Hepatic stellate cell (primary cell): ENCODE measurements at places on chromosomes 12 and 14.

DNA sequence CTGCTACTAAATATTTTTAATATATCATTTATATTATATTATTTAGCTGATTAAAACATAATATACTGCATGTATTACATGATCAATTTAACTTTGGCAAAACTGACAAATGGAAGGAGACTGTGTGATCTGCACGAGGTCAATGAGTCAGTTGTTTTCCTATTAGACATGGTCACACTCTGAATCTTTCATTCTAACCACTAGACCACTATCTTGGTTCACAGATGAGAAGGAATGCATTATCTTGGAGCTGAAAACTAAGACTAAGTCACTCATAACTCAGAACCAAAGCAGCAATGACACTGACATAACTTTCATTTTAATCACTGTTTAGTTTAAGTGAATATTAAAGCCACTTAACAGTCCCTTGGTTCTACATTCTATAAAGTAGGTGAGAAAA, 37.4 kb downstream of the GNPTAB start:
- DNase-seq = peak; percentile 37

- DNase-seq = no peak
Measured at GRCh38 chr14:77114609-77115008, 16.6 kb downstream of the CIPC start.

DNA sequence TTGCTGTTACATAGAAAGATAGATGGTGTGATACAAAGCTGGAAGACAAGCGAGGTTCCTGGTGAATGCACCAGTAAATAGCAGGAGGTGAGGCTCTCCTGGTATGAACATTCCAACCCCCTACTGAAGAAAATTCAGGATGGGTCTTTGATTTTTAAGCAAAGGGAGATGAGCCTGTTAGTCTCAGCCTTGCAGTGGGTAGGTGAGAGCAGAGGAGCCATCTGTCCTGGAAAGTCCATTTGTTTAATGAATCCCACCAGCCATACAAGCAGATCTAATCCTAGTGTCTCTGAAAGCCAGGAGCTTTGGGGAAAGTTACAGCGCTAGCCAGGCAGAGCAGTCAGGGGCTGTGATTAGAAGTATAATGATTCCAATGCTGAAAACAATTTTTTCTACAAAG, 234.8 kb upstream of the FOXN3 start:
- DNase-seq = no peak

DNA sequence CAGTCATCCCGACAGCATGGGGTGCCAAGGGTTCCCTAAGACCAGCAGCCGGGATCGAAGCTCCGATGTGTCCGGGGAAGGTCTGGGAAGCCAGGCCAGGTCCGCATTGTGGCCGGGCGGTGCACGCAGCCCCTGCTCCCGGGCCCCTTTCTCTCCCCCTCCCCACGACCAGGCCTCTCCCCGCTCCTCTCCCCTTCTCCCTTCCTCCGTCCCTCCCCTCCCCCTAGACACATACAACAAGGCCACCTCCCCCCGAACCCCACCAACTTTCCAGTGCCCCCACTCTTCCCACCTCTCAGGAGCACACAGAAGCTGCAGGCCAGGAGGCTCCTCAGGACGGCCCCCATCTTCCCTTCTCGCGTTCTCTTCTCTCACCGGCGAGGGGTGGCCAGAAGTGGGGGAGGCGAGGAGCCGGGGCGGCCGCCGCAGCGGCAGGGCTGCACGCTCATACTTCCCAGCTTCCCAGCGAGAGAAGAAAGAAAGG, 413 bp downstream of the LRP6 start:
- no peak for DNase-seq

DNA sequence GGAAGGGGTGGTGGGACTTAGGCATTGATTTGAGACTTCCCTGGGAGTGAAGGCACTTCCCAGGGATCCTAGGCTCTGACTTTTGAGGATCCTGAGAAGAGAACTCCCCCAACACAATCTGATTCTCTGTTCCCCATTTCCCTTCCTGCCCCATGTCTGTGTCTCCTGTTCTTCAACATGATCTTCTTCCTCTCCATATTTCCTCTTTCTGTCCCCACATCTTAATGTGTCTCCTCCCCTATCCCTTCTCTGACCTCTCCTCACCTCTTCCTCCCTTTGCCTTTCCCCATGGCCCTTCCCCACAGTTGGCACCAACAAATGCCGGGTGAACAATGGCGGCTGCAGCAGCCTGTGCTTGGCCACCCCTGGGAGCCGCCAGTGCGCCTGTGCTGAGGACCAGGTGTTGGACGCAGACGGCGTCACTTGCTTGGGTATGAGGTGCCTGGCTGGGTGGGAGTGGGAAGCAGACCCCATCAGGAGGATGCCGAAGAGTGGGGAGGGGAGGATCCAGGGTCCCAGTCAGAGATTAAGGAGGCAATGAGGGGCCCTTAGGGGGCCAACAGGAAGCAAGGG, 15.2 kb upstream of the LRP1-AS start:
- DNase-seq = no peak

GRCh38 chr14:44030831-44031383, 476.2 kb downstream of the FSCB start:
- DNase-seq = no peak

- DNase-seq = no peak
Measured at GRCh38 chr12:75549989-75550388, 38.6 kb upstream of the KRR1 start.

GRCh38 chr12:6434205-6435140, 10.3 kb upstream of the CD27 start:
- no peak for DNase-seq

DNA sequence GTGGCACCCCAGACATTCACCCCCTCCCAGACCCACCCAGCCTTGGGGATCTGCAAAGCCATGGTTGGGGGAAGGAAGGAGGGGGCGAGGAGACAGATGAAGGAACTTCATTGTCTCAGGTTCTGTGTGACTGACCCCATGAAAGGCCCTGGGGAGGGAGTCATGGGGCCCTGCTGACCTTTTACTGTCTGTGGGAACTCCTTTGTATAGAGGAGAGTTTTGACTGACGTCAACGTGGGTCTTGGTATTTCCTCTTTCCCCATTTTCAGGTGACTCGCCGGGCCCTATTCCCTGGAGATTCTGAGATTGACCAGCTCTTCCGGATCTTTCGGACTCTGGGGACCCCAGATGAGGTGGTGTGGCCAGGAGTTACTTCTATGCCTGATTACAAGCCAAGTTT, 3.1 kb upstream of the RAB5B start:
- no peak for DNase-seq

- no peak for DNase-seq
Measured at GRCh38 chr14:50095895-50096294, 20.5 kb downstream of the VCPKMT start.

DNA sequence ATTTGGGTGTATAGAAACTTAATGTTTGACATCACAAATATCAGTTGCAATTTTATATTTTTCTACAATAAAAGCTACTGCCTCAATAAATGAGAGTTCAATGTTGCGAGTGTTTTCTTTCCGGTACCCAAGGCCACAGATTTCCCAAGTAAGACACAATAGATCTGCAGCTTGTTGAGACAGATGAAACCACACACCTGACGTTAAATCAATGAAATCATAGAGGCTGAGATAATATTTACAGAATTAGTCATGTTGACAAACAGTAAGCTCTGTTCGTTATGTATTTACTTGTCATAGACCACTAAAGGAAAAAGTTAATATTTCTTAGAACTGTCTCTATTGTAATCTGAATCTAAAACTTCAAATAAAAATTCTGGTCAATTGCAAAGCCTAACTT, 49.2 kb upstream of the PTHLH start:
- no peak for DNase-seq

- no peak for DNase-seq
Measured at GRCh38 chr12:68508576-68508975, 102.1 kb upstream of the RAP1B start.

GRCh38 chr14:103517174-103517566, 5.5 kb downstream of the CKB start:
- DNase-seq = no peak

DNA sequence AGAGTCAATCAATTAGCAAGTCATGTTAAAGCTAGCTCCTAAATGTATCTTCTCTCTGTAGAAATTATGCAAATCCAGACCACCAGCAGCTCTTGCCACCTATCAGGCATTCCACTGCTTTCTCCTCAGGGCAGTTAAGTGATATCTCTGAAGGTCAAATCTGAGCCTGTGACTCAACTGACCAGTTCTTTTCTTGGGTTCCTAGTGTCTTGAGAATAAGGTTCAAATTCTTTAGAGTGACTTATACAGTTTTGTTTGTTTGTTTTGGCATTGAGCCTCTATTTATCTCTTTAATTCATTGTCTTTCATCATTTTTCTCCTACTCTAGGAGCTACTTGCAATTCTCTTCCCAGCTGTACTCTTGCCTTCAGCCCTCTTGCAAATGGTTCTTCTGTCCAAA, 2.5 kb upstream of the LRIG3 start:
- no peak for DNase-seq

DNA sequence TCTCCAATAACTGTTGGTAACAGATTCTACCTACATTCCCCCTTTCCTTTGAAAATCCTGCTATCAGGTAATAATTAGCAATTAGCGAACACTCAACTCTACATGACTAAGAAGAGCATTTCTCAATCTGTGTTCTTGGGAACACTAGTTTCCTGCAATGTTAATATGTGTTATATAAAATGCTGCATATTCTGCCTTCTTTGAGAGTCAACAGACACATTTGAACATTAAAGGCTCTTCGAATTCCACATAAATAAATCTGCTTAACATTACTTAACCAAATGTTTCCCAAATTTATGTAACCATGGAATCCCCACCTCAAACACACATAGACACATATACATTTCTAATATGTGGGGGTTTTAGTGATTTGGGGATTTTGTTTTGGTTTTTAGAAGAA, 41.2 kb upstream of the G2E3 start:
- DNase-seq = no peak

- peak; percentile 2 for DNase-seq
Measured at GRCh38 chr12:87136330-87136976, 880.3 kb upstream of the MGAT4C start.

GRCh38 chr14:104384776-104385071, 194.8 kb upstream of the C14orf180 start:
- DNase-seq = no peak

DNA sequence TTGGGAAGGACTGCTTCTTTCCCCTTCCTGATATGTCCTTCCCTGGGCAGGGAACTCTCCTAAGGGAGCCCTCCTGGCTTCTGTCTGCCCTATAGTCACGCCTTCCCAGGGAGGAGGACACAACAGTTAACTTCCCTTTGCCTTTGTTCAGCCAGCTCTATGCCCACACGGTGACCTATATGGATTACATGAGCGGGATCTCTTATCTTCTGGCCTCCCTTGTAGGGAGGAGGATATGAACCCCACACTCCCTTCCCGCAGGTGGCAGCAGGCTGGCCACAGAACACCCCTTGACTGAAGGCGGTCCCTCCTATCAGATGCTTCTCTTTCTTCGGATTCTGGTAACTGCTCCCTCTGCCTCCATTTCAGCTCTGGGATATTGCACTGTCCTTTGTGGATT, 135.6 kb upstream of the MAX start:
- no peak for DNase-seq

GRCh38 chr14:102474934-102475333, 34.6 kb downstream of the ANKRD9 start:
- DNase-seq = no peak

- DNase-seq = no peak
Measured at GRCh38 chr14:100824091-100824551, 1.8 kb upstream of the MEG3 start.

DNA sequence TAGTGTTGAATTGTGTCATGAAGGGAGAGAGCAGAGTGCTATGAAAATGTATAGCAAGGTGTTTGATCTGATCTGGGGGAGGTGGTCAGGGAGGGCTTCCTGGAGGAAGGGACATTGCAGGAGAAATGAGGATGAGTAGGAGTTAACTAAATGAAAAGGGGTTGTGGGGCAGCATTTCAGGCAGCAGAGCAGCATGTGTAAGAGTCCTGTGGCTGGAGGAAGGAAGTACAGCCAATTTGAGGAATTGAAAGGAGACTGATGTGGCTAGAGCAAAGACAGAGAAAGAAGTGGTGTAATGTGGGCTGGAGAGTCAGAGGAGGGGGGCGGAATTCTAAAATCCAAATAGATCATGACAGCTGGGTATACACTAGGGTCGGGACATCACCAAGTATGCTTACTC, 20.5 kb downstream of the NPC2 start:
- DNase-seq = no peak

DNA sequence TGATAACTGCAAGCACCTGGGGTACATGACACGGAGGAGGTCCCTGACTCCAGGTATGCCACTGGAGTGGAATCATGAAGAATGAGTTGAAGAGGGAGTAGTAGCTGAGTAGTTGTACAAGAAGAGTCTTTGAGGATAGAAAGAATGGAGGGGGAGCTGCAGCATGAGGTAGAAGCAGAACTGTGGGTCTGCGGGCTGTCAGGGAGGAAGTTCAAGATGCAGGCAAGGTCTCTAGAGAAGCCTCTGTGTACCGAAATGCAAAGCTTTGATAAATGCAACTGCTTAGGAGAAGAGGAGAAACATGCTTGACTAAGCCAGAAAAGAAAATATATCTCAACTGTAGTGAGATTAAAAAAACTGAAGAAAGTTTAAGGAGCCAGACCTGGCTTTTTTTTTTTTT, 91.5 kb downstream of the CPNE8 start:
- no peak for DNase-seq

- no peak for DNase-seq
Measured at GRCh38 chr14:91067186-91067585, 6.7 kb upstream of the RPS6KA5 start.

GRCh38 chr12:89231686-89232085, 120.6 kb downstream of the DUSP6 start:
- no peak for DNase-seq

- peak; percentile 31 for DNase-seq
Measured at GRCh38 chr12:75208856-75209811, 505 bp downstream of the KCNC2 start.

DNA sequence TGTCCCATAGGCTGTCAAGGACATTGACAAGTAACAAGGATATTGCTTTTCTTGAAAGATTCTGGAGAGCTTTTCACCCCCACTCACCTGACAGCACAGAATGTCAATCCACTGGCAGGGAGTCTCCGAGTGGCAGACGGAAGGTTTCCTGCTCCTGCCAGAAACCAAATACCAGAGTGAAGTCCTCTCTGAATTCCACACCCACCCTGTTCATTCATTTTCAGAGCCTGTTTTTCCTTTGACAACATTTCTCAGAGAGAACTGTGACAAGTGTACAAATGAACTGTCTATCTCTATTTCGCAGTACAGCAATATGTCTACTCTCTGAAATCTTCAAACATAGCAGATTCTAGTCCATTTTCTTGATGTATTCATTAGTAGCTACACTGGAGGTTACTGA, 26.2 kb upstream of the BICD1 start:
- no peak for DNase-seq
